T-cell (primary cell): ENCODE measurements at places on chromosomes 5 and 9. TPM values are rescaled to one million over a fixed set of nuclear protein-coding genes. Genes with fewer than 3 reads are reported as not detected.

The UGT3A1 gene
- not detected for total RNA-seq

The IFNA2 gene
- total RNA-seq = not detected

- DNase-seq = no peak
Observed at GRCh38 chr5:3597167-3598007, 1.8 kb downstream of the IRX1 start.

The ZBTB34 gene
- 5.7 TPM for total RNA-seq

- DNase-seq = no peak
Observed at GRCh38 chr9:7315116-7315515, 484.5 kb downstream of the DMAC1 start.

- no peak for DNase-seq
Observed at GRCh38 chr5:107147589-107147988, 523.1 kb downstream of the EFNA5 start.

DNA sequence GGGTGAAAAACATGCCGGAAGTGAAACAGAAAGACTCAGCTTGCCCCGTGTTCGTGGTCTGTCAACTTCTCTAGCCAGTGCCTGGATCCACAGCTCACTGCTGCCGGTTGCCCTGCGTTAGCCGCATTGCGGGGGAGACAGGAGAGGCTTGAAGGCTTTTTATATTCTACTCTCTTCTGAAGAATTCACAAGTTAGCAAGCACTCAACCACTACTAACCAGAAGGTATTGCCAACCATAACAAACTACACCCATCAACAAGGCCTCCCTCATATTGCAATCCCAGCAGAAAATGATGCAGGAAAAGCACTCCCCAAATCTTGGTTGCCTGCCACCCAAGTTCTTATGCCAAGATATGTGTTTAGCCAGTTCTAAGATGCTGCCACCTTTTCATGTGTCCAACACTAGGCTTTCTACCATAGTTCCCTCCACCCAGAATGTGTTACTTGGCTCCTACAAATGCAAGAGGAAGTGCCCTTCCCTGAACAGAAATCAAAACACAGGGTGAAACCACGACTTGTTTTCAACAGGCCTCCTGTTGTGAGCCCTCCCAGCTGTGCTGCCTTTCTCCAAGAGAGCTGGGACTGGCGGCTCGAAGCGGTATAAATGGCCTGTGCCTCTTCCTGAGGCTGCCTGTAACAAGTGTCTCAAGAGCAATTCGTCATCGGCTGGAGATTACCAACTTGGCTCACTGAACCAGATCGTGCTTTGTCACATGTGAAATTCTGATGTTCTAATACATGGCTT, 129.0 kb downstream of the SNX18 start:
- peak; percentile 75 for DNase-seq

DNA sequence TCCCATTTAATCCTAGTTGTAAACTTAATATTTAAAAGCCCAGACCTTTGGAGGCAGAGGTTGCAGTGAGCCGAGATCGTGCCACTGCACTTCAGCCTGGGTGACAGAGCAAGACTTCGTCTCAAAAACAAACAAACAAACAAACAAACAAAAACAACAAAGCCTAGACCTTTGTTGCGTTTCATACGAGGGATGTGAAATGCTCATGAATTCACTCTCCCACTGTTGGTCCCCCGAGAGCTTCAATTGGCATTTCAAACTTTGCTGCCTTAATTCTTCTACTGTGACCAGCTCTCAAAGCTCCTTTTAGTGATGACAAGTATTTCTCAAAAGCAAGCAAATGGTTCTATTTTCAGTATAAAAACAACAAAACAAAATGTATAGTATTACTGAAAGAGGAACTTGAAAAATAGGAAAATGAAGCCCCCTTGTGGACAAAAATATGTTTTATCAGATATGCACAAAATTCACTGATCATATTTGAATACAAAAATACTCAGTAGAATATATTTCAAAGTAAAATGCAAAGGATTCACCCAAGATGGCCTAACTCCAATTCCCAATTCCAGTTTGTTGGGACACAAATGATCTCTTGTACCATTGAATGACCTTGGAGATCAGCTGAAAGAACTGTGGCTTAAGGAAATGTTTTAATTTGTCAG, 140.4 kb downstream of the ESM1 start:
- DNase-seq = no peak

DNA sequence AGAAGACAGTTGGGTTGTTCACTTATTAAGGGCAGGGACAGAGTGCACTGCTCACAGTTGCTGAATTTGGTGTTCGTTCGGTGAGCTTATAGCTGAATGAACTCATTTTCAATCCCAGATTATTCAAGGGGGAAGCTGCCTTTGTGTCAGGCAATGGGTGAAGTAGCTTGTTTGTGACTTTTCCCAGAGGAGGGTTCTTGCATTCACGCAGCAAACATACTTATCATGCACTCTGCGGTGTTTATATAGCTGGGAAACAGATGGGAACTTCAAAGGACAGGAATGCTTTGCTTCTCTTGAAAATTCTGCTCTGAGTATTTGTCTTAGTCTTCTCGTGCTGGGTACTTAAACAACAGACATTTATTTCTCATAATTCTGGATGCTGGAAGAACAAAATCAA, 64.7 kb upstream of the ABCA1 start:
- DNase-seq = no peak

DNA sequence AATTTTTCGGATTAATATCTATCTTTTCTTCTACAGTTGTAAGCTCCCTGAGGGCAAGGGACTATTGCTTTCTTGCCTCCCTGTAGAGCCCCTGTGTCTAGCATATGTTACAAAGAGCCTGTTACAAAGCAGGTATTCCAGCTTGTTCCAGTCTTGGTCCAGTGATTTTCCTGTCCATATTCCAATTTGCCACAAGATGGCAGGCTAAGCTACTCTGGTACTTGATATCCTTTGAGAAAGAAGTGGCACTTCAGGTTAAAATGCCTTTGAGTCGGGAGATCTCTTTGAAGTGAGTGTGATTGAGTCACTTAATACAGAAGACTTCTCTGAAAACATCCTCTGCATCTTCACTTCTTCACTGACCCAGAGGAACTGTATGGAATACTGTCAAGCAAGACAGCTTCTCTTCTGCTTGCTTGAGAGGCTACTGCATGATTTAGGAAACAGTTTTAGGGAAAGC, 24.5 kb downstream of the CAVIN4 start:
- DNase-seq = no peak

- no peak for DNase-seq
Observed at GRCh38 chr9:129163753-129164152, 14.3 kb downstream of the IER5L start.

The GPX3 gene
- 1.4 TPM for total RNA-seq

The PCSK1 gene
- not detected for total RNA-seq

- no peak for DNase-seq
Observed at GRCh38 chr5:82822634-82822927, 254.6 kb downstream of the TMEM167A start.

The LRRC19 gene
- total RNA-seq = not detected

DNA sequence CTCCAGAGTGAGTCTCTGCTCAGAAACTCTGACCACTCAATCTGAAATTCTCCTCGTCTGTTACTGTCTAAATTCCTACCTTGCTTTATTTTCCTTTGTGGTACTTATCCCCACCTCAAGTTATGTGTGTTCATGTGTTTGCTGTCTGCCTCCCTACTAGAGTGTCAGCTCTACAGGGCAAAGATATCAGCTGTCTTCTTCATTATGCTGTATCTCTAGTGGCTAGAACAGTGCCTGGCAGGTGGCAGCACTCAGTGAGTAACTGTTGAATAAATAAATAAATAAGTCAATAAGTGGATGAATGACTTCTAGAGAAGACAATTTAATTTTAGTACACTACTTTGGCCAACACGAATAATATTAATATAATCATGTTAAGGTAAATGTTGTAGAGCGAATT, 92.3 kb downstream of the BOD1 start:
- DNase-seq = no peak

The NEUROG1 gene
- not detected for total RNA-seq

GRCh38 chr5:116750631-116751580, 176.3 kb upstream of the SEMA6A start:
- no peak for DNase-seq

- no peak for DNase-seq
Observed at GRCh38 chr5:27592231-27592630, 553.8 kb upstream of the CDH9 start.

DNA sequence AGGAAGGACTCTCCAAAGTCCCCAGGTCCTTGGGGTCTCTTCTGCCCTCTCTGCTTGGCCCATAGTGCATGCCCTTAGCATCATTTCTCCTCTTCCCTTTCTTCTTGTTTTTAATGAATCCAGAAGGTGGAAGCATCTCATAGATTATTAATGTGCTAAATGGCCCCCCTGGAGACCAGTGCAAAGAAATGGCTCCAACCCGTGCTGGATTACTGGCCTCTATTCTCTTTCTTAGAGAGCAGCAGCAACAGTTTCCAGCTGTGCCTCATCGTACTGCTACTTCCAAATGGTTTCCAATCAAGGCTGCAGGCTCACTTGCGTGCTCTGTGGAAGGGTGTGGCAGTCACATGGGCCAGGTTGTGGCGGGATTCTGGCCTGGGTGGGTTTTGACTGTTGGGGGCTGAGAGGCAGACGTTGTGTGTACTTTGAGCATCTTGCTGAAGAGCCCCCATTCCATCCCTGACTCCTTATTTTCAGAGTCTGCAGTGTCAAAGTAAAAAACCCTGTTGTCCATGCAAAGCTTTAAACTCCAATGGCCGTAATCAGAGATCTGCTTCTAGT, 139.7 kb downstream of the GABBR2 start:
- DNase-seq = no peak

GRCh38 chr9:71177901-71178300, 56.5 kb upstream of the TRPM3 start:
- no peak for DNase-seq

DNA sequence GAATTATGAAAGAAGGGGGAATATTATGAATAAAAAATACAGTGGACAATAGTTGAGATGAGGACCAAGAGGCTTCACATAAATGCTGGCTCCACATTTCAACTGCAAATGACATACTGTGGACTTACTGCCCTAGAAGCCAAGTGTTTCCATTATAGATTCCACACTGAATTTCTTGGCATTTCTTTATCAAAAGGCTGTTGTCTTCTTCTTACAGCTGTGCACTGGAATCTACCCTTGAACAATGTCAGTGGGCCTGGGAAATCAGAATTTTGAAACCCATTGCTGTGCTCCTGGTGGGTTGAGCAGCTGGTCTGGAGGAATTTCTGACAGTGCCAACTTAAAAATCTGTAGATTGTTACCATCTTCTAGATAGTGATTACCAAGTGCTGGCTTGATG, 49.9 kb downstream of the TNC start:
- DNase-seq = no peak

GRCh38 chr5:11528720-11529119, 375.5 kb downstream of the CTNND2 start:
- DNase-seq = no peak

The KCNV2 gene
- not detected for total RNA-seq

The PCDHA2 gene
- total RNA-seq = not detected

- DNase-seq = no peak
Observed at GRCh38 chr5:159208514-159209437, 577 bp downstream of the RNF145 start.

DNA sequence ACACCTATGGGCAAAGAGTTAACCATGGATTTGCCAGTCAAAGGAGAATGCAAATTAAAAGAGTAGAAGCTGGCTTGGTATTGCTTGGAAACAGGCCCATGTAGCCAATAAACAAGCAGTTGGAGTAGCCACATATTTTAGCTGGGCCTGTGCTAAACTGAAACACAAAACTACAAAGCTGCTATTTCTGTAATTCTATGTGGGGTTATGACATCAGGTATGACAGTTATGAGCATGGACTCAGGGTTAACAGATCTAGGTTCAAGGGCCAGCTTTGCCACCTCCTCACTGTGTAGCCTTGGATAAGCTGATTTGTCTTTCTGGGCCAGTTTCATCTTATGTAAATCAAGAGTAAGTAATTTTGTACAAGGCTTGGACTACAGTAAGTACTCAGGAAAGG, 142.7 kb downstream of the PIP5K1B start:
- DNase-seq = no peak

DNA sequence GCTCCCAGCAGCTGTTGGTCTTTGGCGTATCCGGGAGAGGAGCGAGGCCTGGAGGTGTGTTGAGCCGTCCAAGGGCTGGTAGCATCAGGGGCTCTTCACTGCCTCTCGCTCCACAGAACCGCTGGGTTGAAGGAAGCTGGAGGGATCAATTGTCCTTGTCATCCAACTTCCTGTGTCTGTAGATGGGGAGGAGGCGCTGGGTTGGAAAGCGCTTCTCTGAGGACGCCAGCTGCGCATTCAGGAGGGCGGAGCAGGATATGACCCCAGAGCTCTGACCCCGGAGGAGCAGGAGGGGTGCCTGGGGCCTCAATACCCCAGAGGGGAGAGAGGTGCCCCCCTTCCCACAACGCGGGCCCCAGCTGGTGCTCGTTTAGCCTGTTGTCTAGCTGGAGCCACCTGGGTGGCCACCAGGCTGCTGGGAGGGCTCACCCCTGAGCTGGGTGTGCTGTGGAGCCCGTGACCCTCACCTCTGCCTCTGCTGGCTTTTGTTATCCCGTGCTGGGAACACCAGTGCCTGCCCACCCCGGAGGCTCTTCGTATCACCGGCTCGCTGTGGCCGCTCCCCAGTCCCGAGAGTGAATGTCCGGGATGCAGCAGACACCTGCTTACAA, 2.0 kb upstream of the DBH start:
- no peak for DNase-seq

DNA sequence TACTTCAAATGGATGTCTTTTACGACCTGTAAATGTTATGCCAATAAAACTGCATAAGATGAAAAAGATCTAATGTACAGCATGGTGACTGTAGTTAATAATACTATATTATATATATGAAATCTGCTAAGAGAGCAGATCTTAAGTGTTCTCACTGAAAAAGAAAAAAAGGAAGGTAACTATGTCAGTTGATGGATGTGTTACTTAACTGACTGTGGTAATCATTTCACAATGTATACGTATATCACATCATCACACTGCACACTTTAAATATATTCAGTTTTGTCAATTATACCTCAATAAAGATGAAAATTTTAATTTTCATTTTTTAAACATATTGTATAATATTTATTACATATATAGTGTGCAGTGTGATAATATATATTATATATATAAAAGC, 31.9 kb downstream of the THBS4 start:
- no peak for DNase-seq

The CEL gene
- total RNA-seq = 9.0 TPM

DNA sequence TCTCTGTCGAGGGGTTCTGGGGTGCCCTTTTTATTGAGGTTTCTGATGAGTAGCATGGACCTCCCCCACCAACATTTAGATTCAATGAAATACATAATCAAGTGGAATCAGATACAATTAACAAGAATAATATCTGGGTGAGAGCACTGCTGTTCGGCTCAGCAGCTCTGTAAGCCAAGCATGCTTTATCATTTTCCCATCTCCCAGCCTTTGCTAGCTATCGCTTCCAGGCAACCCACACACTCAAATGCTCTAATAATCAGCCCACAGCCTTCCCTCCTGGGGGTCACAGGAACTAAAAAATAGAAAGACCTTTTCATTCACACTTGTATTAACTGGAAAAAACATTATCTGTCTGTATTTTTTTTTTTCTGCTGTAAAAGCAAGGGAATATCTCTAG, 8.9 kb downstream of the PLPPR1 start:
- no peak for DNase-seq

The CCNH gene
- total RNA-seq = 276 TPM

The SPATA31D4 gene
- not detected for total RNA-seq

- no peak for DNase-seq
Observed at GRCh38 chr9:112203536-112203935, 28.4 kb upstream of the SUSD1 start.

The CARD9 gene
- 0.47 TPM for total RNA-seq

- no peak for DNase-seq
Observed at GRCh38 chr5:1498623-1499416, 24.9 kb downstream of the LPCAT1 start.
